Activated T-cell treated with anti-CD3 and anti-CD28 coated beads for 1 hour (primary cell): ENCODE measurements at places on chromosomes 3 and 15.

DNA sequence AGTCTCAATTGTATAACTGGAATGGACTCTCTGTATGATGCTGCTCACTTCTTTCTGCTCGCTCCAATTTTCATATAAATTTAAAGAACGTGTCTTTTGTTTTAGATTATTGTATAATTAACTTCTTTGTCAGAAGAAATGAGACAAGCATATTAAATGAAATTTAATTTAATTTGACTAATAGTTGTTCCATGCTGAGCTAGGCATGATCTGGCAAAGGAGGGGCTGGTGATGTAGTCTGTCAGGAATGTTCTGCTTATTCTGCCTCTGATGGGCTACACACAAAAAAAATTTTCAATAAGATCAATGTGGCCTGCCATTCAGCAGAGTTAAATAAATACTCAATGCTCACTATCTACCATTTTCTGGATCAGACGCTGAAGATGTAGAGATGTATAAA is 208.4 kb upstream of the CD96 start:
- no peak for DNase-seq

DNA sequence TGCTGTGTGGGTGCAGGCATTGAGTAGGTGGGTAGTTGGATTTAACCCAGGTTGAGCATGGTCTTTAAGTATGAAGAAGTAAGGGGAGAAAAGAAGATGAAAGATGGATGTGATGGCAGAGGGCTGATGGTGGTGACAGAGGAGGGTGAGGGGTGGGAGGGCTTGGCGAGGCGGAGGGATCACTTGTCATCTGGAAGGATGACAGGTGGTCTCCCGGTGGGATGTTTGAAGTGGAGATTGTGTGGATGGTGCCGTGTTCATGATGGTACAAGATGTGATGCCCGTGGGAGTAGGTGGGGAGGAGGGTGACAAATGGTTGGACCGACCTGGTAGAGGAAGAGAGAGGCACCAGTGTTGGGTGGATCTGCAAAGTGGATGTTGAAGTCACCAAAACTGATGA is 208.8 kb downstream of the RPLP1 start:
- no peak for DNase-seq

DNA sequence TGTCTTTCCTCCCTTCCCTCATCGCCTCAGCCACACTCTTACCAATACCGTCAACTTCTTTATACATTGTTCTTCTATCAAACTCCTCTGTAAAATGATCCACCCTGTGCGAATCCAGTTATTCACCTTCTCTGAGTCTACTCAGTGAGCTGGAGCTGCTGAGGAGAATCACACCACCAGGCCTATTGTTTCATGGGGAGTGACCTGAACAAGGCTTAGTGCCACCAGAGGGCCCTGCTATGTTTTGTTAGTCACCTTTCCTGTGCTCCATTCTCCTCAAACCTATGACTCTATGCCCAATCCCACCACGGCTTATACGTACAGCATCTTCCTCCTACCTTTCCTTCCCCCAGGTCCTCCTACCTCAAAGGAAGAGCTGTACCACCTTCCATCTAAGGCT is 50.4 kb upstream of the MED12L start:
- DNase-seq: no peak

- no peak for DNase-seq
Measured at GRCh38 chr3:165778456-165778855, 58.8 kb downstream of the BCHE start.

GRCh38 chr3:15782429-15782828 is 15.3 kb downstream of the ANKRD28 start:
- DNase-seq: no peak

- DNase-seq: no peak
Measured at GRCh38 chr3:37675833-37676596, 185.7 kb upstream of the CTDSPL start.

DNA sequence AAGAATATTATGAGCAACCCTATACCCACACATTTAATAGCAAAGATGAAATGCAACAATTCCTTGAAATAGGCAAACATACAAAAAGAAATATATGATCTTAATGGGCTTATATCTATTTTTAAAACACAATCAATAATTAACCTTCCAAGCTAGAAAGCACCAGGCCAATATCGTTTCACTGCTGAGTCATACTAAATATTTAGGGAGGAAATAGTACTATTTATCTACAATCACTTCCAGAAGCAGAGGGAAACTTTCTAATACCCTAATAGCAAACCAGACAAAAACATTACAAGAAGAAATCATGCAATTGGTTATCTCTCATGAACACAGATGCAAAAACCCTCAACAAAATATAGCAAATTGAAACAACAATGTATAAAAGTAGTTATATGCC is 207.8 kb downstream of the MTHFS start:
- no peak for DNase-seq

DNA sequence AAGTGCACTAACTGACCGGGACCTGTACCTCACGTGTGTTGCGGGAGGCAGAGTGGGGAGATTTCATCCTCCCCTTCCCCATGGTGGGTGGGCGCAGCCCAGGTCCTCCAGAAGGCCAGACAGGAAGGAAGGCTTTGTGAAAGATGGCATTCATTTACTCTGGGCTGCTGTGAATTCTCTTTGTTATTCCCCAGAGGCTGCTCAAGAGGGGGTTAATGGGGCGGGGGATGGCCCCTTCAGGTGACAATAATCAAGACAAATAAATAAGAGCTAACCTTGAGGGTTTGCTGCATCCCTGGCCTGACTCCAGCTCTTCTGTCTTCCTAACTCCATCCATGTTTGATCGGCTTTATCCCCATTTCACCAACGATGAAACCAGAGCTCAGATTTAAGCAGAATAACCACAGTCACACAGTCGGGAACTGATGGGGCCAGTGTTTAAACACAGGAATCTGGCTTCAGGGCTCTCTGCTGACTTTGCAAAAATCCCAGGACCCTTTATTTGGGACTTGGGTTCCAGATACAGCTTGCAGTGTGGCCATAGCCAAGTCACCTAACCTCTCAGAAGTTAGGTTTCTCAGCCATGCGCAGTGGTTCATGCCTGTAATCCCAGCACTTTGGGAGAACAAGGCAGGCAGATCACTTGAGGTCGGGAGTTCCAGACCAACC is 16.5 kb downstream of the PIF1 start:
- no peak for DNase-seq

DNA sequence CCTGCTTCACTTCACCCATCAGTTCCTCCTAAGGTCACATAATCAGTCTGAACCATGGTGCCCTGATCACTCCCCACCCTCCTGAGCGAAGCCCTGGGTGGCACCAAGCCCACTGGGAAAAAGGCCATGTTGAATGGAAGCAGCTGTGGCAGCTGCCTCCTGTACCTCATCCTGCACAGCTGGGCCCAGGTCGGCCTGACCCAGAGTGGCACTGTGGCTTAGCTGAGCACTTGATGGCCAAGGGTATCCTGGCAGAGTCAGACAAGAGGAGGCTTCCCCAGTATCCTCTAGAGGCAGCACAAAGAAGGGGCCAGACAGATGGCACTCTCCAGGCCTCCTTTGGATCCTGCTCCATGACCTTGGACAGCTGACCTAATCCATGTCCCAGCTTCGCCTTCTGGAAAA is 68.4 kb downstream of the TLE3 start:
- DNase-seq: no peak

- peak; percentile 48 for DNase-seq
Measured at GRCh38 chr15:81293728-81294515, 30.0 kb downstream of the STARD5 start.

- DNase-seq: no peak
Measured at GRCh38 chr3:73448761-73449301, 175.9 kb downstream of the PDZRN3 start.
